Naive B cell (primary cell): ENCODE measurements at places on chromosomes 7 and 10. TPM values are rescaled to one million over a fixed set of nuclear protein-coding genes. Genes with fewer than 3 reads are reported as not detected.
A peak's percentile ranks its signal among the peaks of the same experiment; 100 is the strongest.

ASZ1 gene
- polyA plus RNA-seq = not detected

DNA sequence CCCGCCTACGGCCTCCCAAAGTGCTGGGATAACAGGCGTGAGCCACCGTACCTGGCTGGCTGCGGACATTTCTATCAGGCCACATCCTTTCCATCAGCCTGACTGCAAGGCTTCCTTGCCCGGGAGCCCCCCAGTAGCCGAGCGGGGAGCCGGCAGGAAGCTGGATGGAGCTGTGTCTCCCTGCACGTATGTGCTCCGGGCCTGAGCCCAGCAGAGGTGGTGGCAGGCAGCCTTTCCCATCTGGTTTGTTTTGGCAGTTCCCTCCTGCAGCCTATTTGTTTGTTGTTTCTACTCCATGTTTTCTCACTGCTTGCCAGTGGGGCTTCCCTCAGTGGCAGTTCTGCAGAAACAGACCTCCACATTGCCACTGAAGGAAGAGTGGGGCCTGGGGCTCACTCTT is 5.4 kb downstream of the POP7 start:
- H3K27me3 ChIP-seq = no peaks in the 10 kb centered on the region
- no peaks in the 10 kb centered on the region for H3K36me3 ChIP-seq
- no peak overlapping the region for H3K4me3 ChIP-seq
- H3K4me1 ChIP-seq = peaks cover 7% of the 10 kb centered on the region

DNA sequence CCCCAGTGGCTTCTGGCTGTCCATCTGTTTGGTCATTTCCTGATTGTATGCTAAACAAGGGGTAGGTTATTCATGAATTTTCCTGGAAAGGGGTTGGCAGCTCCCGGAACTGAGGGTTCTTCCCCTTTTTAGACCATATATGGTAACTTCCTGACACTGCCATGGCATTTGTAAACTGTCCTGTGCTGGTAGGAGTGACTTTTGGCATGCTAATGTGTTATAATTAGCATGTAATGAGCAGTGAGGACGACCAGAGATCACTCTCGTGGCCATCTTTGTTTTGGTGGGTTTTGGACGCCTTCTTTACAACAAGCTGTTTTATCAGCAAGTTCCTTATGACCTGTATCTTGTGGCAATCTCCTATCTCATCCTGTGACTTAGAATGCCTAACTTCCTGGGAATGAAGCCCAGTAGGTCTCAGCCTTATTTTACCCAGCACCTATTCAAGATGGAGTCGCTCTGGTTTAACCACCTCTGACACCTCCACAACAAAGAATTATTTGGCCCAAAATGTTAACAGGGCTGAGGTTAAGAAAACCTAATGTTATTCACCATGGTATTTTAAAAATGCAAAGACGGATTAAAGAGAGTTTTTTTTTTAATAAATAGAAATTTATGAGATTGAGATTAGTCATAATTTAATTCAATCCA is 2.4 kb upstream of the PTN start:
- H3K27me3 ChIP-seq = peaks cover 7% of the 10 kb centered on the region
- H3K27ac ChIP-seq = no peak overlapping the region
- DNase-seq = no peak
- H3K4me1 ChIP-seq = no peaks in the 10 kb centered on the region

DNA sequence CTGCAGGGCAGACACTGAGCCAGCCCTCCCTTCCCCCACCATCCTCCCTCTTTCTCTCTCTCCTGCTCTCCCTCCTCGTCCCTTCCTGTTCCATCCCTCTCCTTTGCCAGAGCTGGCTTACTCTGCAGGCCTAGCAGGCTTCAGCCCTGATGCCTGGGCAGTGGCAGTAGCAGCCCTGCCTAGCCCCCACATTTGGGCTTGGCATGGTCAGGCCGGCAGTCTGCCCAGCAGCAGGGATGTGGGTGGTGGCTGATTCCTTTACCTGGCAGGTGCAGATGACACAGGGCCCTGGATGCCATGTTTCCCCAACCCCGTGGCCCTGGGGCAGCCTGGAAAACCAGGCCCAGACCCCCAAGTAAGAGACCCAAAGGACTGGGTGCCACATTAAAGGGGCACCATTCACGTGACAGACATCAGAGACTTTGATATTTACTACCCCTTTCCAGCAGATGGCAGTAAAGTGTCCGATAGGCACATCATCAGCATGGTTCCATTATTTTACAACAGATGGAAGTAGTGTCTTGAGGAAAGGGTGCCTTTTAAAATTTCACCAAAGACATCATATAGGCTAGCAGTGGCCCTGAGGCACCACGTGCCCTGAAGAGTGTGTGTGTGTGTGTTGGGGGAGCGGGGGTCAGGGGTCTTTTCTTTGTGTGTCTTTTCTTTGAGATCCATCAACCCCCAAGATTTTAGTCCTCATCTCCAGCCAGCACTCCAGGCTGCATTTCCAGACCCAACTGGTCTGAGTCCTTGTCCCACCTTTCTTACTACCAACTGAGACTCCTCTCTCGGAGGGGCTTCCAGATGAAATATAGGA is 5.9 kb downstream of the KCP start:
- peaks cover 11% of the 10 kb centered on the region for H3K4me1 ChIP-seq
- DNase-seq = peak; percentile 71
- no peaks in the 10 kb centered on the region for H3K36me3 ChIP-seq
- peaks cover 35% of the 10 kb centered on the region for H3K27me3 ChIP-seq

DNA sequence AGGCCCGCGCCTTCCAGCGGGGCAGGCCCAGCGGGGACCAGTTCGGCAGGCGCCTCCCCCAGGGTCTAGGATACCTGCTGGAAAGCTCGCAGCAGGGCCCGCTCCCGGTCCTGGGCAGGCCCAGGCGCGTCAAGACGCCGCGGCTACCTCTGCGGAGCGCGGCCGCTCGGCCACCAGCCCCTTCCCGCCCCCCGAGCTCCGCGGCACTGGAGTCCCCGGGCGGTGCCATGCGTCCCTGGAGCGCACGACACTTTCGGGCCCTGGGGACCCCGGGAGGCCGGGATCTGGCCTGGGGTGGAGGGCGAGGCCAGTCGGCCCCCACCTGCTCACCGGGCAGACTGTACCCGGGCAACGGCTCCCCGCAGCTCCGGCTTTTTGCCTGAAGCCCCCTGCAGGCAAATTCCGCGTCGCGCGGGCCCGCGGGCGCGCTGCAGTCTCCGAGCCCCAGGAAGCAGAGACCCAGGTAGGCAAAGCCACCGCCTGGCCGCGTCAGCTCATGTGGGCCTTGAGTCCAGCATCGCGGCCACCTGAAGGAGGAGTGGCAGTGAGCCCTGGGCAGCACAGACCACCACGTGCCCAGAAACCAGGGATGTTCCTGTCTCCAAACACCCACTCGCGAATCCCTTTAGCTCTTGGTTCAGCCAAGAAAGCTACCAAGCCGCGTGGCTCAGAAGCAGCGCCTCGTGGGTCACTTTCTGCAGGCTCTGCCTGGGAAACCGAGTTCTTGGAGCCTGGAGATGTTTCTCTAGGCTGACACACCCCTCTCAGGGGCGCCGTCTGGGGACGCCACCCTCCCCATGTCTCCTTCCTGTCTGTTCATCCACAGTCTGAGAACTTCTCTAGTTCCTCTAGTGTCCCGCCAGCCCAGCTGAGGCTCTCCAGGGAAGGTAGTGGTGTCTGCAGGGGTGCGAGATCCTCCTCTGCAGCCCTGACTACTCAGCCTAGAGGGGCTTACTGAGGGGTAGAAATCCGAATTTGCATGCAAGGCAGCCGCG is 46.1 kb upstream of the APBB1IP start:
- peaks cover 8% of the 10 kb centered on the region for H3K4me1 ChIP-seq
- H3K36me3 ChIP-seq = peaks cover 7% of the 10 kb centered on the region
- H3K4me3 ChIP-seq = peak overlapping the region; percentile 61
- H3K27me3 ChIP-seq = peaks cover 20% of the 10 kb centered on the region

DNA sequence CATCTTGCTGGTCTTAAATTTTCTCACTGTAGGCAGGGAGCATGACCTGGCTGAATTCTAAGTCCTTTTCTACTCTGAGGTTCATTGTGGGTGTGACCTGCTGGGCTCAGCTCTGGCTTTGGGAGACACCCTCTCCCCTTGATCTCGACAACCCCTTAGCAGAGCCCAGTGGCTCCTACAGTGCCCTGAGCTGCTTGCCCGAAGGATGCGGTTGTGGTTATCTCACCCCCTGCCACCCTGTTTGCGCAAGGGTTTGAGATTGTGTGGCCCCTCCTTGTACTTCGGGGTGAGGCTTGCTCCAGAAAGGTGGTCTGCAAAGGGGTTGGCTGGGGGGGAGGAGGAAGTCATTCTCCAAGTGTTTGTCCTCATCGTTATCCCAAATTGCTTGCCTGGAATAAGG is 55.3 kb downstream of the TCF7L2 start:
- H3K27ac ChIP-seq = no peak overlapping the region
- no peak overlapping the region for H3K4me3 ChIP-seq
- H3K4me1 ChIP-seq = no peaks in the 10 kb centered on the region
- H3K27me3 ChIP-seq = peaks cover 36% of the 10 kb centered on the region
- DNase-seq = no peak

DNA sequence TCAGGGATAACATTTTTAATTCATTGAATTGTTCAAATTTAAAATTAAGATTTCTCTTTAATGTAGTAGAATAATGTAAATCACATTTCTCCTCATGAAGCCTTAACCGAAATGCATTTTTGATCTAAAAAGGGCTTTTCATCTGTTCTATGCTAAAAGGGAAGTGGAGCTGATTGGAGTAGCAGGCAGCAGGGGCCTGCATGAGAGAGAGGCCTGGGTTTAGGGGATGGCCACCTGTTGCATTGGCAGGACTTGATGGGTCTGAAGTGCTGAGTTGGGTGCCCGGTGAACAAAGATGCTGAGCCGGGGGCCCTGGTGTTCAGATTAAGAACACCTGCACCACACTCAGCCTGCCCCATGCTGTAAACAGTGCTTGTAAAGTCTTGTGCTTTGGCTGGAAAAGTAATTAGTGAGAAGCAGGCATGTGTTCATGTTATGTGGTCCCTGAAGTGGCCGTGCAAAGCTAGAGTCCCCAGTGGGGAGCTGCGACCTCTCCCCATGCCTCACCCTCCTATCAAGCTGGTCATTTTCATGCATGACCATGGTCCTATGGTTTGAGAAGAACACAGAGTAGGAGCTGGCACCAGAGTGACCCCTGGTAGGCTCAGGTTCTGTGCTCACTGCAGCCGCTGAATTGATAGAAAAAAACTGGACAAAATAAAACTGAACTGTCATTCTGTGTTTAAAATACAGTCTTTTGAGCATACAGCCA is 124.3 kb downstream of the ADCY1 start:
- no peaks in the 10 kb centered on the region for H3K4me1 ChIP-seq
- no peak overlapping the region for H3K27ac ChIP-seq
- H3K36me3 ChIP-seq = no peaks in the 10 kb centered on the region

DNA sequence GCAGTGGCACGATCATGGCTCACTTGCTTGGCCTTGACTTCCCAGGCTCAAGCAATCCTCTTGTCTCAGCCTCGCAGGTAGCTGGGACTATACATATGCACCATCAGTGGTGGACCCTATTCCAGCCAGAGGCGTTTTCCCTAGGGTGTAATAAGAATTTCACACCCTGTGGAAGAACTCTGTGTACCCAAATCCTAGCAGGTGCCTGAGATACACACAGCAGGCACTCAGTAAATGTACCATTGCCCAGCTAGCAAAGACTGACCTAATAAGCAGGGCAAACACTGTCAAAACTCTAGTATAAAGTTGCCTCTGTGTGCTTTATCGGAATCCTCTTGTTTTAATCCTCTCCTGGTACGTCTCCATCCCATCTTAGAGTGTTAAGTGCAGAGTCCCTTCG is 33.7 kb upstream of the BHLHA15 start:
- DNase-seq = no peak
- H3K36me3 ChIP-seq = peaks cover 12% of the 10 kb centered on the region
- no peaks in the 10 kb centered on the region for H3K27me3 ChIP-seq
- H3K4me1 ChIP-seq = no peaks in the 10 kb centered on the region
- no peak overlapping the region for H3K27ac ChIP-seq

AKR1C3 gene
- polyA plus RNA-seq = 0.58 TPM
